ENCODE measurements at places on chromosomes 11 and 22.

DNA sequence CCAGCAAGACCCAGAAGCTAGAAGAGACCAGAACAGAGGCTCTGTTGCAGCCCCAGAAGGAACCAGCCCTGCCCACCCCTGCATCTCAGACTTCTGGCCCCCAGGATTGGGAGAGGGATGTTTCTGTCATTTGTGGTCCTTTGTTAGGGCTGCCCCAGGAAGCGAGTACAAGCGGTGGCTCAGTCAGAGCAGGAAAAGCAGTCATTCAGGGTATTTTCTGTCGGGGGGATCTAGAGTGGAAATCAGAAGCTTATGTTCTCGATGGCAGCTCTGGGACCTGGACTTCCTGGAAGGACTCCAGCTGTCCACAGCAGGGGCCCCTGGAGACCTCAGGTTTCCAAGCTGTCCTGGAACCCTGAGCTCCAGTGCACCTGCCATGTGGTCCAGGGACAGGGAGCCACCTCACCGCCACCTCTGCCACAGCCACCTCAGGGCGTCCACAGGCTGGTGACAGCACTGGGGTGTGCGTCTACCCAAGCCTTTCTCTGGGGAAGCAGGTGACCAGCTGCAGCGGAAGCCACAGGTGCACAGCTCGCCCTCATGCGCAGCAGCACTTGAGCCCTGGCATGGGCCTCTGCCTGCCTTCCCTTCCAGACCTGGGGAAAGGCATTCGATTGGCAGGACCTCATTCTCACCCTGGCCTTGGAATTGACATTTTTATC lies 2.6 kb downstream of the KRTAP5-5 start:
- DNase-seq: no peak

DNA sequence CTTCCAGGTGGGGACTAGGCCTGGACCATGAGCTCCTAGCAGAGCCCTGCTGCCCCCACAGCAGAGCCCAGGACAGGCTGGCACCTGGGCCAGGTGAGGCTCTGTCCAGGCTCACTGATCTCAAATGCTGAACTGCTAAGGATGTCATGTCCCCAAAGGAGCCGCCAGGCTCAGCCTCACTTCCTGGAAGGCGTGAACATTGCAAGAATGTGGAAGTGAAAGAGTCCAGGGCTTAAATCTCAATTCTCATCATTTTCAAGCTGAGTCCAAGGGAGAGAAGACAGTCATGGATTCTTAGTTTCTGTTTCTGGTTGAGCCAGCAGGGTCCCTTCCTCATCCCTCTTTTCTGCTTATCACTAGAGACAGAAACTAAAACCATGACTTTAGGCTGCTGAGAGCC lies 5.0 kb downstream of the ASCL2 start:
- no peak for DNase-seq

DNA sequence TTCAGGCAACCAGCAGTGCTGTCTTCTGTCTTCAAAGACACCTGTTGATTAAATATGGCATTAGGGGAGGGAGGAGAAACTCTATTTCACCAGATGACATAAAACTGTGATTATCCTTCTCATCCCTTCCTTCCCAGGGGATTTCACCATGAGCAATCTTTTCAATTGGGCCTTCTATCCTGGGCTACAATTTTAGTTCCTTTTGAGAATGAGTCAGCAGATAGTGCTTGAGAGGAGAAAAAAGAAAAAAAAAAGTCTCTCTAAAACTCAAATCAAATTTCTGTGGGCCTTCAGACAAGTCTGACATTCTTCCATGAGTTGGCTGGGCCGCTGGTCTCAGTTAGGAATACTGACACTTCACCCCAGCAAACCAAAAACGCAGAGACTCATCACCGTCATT lies 7.2 kb downstream of the FLI1 start:
- DNase-seq: no peak

DNA sequence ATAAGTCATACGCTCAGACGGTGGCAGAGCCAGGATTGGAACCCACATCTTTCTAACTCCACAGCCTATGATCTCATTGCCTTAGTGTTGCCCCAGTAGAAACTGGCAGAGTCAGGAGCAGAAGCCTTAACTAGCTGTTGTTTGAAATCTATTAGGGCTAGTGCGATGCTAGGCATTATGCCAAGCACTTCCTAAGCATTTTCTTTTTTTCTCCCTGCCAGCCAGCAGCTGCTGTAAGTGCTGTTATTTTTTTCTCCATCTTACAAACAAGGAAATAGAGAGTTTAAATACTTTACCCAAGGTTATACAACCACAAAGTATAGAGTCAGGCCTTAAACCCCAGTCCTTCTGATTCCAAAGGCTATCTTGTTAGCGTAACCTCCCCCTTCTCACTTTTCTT lies 161.0 kb upstream of the SORL1-AS1 start:
- no peak for DNase-seq

DNA sequence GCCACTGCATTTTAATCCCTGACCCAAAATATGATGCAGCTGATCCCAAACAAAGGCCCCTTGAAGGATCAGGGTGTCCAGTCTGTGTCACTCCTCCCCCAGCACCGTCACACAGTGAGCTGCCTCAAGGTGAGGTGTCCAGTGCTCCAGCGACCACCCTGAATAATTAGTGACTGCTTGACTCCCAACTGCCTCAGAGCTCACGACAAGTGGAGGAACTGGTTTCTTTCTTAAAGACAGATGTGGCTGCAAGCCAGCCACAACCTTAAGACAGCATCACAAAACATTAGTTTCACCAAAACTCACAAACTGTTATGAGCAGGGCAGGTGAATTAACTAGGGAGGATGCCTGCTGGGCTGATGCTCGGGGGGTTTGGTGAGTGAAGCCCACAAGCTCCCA lies 74.6 kb downstream of the PIWIL3 start:
- DNase-seq: no peak

DNA sequence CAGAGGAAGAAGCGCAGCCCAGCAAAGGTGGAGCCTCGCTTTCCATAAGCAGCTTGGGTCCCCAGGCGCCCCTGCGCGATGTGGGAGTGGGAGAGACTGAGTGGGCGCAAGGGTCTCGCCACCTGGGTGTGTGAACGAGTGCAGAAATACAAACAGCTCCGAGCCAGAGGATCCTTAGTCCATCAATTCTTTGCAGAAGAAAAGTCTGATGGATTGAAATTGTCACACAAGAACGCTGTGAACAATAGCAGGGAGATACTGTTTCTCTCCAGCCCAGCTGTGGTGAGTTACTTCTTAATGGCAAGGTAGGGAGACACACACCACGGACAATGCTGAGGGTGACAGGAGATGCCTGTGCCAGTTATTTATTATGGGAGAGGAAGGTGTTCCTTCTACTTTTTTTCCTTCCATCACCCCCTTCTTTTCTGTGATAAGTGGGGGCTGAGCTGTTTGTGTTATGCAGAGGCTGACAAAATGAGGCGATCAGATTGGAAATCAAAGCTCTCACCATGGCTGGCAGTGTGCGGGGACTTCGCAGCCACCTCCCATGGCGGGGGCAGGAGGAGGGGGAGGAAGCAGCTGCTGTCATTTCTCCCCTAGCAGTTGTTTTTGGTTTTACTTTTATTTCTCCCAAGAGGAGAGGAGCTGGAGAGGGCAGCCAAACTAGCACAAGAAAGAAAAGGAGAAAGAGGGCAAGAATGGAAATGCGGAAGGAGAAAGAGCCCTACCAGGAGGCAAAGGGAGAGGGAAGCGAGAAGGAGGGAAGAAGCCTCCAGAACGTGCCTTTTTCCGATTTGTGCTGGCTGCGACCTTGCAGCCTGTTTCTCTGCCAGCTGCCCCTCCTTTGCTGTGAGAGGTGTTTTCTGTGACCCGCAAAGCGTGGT lies 755.8 kb downstream of the NTM start:
- DNase-seq: peak; percentile 15

- no peak for DNase-seq
Measured at GRCh38 chr11:71988050-71988449, 10.7 kb upstream of the IL18BP start.

- DNase-seq: no peak
Measured at GRCh38 chr11:61921446-61921845, 4.1 kb upstream of the RAB3IL1 start.

GRCh38 chr11:123391646-123392348 lies 38.3 kb upstream of the GRAMD1B start:
- no peak for DNase-seq

DNA sequence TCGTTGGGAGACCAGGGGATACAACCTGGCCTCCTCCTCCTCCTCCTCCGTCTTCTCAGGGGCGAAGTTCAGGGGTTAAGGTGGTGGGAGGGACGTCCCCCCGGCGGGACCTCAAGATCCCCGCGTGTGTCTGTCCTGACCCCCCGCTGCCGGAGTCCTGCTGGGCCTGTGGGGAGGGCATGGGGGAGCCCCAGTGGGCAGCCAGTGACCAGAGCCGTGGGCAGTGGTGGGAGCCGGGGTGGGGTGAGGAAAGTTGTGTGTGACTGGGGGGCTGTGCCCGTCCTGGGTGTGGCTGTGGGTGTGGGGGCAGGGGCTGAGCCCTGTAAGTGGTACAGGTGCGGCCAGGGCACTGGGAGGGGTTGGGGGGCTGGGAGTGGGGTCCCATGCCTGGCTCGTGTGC lies 10.1 kb downstream of the TSPAN4 start:
- DNase-seq: no peak

DNA sequence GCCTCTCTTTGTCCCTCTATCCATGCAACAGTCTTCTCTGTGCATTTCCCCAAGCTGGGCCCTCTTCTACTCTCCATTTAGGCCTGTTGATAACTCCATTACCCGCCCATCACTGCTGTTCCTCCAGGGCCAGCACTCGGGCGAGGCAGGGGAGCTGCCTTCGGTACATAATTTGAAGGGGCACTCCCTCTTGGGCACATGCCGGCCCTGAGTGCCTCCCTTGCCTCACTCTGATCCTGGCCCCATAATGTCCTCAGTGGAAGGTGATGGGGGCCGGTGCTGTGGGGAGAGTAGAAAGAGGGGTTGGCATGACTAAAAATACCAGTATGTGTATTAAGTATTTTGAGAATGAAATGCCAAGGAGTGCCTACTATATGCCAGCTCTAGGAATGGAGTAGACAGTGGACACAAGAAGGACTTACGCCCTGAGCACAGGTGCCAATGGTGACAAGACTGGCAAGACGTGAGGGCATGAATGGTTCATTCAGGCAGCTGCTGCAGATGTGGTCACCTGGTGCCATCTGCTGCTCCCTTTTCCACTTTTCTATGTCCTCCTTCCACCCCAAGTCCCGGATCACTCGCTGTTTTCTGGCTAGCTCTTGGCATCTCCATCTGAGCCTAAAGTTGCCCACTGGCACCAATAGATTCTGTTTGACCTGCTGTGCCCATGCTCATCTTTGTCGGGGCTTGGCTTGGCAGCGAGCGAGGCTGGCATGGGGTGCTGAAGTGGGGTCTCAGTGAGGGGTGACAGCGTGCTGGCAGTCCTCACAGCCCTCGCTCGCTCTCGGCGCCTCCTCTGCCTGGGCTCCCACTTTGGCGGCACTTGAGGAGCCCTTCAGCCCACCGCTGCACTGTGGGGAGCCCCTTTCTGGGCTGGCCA lies 22.6 kb downstream of the TMEM218 start:
- DNase-seq: no peak

DNA sequence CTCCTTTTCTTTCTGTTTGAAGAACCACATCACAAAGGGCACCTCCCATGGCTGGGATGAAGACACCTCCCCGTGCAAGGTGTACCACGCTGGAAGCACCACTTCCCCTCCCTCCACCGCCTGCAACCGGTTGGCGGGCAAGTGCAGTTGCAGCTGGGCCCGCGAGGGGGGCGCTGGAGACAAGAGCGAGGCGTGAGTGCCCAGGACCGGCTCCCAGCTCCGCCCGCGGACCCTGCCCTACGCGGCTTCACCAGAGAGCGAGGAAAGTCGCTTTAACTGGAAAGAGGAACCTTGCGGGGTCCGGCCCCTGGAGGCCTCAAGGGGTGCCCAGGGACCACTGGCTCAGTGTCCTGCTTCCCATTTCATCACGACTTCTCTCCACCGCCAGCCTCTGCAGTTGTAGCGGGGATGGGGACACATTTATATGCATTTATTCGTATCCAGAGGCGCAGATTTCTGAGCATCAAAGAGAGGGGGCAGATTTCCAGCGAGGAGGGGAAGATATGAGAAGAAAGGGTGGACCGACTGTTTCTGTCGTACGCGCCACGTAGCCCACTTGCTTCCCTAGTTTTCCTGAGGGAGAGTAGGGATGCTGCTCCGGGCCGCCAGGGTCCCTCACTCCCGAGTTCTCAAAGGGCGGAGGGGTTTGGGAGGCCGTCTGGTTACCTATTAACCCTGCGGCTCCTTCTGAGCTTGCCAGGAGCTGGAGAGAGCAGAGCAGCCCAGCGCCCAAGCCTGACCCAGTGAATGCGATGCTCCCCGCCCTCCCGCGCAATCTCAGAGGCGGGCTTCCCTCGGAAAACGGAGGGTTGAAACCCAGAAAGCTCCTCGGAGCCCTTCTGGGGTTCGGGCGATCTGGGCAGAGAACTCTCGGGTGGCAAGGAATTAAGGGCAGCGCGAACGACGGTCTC lies 3.5 kb downstream of the ESAM start:
- DNase-seq: no peak

DNA sequence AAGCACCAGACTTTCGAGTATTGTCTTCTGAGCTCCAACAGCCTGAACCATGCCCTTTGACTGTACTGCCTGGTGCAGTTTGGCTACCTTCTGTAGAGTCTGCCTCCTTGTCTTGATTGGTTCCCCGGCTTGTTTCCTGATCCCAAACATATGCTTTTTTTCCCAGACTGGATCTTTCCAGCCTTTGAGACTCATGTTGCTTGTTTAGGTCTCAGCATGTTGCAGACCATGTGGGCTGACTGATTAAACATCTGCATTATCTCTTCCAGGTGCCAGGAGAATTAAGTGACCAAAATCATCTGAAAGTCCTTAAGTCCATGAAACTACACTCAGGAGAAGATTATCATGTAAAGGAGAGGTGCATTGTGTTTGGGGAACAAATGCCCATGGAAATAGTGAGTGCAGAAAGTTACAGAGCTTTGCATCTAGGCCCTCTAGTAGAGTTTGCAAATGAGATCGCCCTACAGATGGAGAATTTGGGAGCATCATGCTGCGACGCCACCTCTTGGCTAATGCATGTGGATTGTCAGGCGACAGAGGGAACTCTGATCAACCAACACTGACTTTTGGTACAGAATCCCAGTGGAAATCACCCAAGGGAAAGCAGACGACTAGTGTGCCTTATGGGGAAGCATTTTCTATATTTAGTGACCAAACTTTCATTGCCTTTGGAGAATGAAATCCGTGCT lies 188.8 kb downstream of the BLID start:
- no peak for DNase-seq

DNA sequence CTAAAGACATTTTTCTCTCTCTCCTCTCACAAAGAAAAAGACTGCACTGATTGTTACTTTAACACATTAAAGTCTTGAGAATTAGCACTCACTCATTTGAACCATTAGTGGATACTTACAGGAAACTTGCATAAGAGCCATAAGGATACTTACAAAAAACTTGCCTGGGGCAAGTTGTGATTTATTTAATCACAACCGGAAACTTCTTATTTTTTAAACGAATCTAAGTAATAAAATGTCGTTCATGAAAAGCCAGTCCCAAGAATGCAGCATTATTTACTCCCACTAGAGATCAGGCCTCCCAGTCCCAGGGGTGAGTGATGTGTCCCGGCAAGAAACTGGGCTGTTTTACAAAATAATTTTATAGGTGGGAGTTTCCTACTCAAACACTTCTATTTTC lies 59.3 kb upstream of the TTC12 start:
- DNase-seq: no peak

DNA sequence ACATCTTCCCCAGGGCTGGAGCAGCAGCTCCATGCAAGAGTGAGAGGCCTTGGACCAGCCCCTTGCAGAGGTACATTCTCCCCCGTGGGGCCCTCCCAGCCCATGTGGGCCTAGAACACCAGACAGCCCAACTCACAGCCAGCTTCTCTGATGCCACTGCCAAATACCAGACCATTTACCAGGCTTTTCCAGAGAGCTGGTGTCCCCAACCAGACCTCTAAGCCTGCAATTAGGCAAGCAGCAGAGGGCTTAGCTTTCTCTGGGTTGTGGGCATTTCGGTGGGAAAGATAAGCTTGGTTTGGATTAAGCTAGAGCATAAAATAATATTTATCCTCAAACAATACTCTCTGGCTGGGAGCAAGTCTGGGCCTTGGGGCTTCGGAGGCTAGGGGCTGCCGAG lies 75.6 kb downstream of the TP53I11 start:
- DNase-seq: no peak
